ENCODE measurements at places on chromosomes 3 and 15. TPM values are rescaled to one million over a fixed set of nuclear protein-coding genes. Genes with fewer than 3 reads are reported as not detected.

The MCF2L2 gene
- total RNA-seq = under 0.01 TPM

The TRIM71 gene
- total RNA-seq = under 0.01 TPM

The FRG2C gene
- not detected for total RNA-seq

The CRYGS gene
- 1.0 TPM for total RNA-seq

The RFT1 gene
- 9.7 TPM for total RNA-seq

The PLA2G4D gene
- not detected for total RNA-seq

The TRH gene
- total RNA-seq = not detected

The GOLGA8G gene
- not detected for total RNA-seq

The GLT8D1 gene
- 116 TPM for total RNA-seq

The ZMYND10 gene
- 0.26 TPM for total RNA-seq

The PP2D1 gene
- not detected for total RNA-seq

GRCh38 chr3:45547764-45548680, 46.5 kb upstream of the LIMD1 start:
- peak; percentile 69 for DNase-seq

- peak; percentile 84 for DNase-seq
Measured at GRCh38 chr3:167876620-167877281, 141.2 kb downstream of the SERPINI1 start.

- DNase-seq = no peak
Measured at GRCh38 chr3:10855871-10856662, 40.0 kb downstream of the SLC6A11 start.

DNA sequence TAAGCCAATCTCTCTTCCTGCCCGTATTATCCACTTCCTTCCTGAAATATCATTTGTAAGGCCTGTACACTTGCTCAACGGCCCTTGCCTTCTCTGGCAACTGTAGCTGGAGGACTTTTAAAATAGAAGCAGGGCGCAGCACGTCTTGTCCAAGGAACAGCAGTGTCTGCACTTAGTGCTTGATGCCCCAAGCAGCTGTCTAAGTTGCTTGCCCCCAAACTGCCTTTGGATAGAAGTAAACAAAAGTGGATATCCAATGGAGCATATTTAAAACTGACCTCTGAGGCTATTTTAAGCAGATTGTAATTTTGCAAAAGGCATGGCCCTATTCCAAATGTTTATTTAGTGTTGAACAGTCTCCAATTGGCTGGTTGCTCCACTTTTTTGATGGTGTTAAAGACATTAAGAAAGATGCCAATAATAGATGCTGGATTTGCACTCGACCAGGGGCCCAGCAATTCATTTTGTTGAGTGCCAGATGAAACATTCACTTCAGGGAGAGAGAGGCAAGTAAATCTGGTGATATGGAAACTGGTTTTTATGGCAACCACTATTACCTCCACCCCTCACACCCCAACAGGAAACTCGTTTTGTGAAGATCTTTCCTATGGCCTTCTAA, 526.8 kb upstream of the TBL1XR1 start:
- peak; percentile 86 for DNase-seq

GRCh38 chr3:40068636-40069035, 240.9 kb upstream of the EIF1B start:
- DNase-seq = no peak

DNA sequence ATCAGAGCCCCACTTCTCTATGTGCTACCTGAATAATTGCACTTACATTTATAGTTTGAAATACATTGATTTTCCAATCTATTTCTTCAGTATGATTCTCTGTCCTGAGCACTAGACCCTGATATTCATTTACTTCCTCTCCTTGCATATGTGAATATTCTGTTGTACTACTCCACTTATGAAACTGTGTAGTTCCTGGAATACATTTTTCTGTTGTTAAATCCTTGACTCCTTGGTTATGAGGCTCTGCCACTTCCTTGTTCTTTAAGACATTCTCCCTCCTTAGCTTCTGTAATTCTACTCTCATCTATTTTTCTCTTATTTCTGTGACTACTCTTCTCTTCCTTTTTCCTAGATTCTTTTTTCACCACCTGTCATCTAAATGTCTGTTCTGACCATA, 12.9 kb upstream of the MGA start:
- no peak for DNase-seq

- DNase-seq = no peak
Measured at GRCh38 chr3:20194793-20195460, 8.9 kb upstream of the SGO1 start.

DNA sequence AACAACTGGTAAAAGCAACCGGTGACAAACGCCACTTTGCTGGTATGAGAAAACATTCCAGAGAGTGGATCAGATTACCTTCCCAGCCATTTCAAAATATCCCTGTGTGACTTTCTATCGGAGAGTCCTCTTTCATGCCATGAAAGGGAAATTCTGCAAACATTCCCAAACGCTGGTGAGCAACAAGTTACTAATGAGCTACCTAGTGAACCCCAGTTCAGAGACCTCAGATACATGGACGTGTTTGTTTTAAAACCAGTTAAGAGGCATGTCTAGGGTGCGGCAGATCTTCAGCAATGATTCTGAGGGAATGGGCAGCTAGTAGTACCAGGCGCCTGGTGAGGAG, 418.2 kb upstream of the NR2F2 start:
- no peak for DNase-seq

DNA sequence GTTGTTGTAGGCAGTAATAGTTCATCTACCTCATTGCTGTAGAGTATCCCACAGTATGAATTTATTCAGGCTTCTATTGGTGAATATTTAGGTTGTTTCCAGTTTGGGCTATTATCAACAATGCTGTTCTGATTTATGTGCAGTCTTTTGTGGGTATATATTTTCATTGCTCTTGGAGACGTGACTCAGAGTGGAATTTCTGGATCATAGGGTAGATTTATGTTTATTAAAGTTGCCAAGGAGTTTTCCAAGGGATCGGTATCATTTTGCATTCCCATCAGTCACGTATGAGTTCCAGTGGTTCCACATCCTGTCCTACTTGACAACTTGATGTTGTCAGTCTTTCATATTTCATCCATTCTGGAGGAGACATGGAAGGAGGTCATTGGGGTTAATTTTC, 8.4 kb upstream of the HRH1 start:
- DNase-seq = peak; percentile 95

DNA sequence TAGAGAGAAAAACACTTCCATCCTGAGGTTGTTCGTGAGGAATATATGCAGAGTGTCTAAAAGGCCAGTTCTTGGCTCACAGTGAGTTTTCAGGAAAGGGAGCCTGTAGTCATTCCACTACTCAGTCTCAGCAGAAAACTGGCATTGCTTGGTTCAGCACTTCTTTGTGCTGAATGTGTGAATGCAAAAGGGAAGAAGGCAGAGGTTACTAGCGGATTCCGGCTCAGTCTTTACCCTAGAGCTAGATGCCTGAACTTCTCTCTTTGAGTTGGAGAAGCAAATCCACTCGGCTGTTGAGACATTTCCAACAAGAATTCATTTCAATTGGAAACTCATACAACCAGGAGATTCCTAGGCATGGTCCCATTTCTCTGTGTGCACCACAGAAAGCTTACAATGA, 23.1 kb upstream of the FRMD4B start:
- DNase-seq = no peak

DNA sequence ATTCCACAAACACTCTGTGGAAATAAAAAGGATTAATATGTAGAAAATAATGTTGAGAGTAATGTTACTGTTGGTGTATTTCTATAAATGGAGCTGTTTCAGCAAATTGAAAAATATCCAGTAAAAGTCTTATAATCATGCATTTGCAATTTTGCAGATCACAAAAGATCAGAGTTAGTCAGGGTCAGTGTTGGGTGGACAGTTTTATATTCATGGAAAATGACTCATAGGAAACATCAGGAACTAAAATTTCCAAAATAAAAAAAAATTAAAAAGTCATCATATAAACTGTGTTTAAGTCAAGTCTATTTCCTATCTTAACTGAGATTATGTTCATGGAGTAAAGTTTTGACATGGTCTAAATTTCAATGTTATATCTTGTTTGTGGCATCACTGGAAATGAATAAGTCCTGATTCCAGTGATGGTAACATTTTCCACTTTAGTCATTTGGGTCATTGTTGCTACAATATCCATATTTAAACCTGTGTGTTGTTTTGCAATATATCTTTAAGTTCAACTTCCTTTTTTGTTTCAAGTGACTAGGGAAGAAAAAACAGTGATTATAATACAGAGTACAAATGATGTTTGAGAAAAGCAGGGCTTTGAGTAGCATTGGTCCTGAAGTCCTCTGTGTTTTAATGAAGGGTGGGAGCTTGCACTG, 37.8 kb downstream of the MITF start:
- DNase-seq = no peak

DNA sequence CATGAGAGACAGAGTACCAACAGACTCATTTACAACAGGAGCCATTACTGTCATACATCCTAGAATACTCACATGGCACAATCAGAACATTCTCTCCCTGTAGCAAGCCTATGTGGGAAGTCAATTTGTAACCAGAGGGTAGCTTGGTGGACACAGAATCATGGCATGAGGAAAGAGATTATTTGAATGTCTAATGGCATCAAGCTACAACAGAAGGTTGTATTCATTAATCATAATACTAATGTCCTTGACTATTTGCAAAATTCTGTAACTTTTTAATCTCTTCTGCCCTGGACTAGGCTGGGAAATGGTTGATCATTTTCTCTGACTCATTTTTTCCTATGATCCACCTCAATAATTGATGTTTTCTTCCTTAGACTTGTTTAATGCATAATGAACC, 345.2 kb upstream of the IL12A start:
- DNase-seq = no peak

DNA sequence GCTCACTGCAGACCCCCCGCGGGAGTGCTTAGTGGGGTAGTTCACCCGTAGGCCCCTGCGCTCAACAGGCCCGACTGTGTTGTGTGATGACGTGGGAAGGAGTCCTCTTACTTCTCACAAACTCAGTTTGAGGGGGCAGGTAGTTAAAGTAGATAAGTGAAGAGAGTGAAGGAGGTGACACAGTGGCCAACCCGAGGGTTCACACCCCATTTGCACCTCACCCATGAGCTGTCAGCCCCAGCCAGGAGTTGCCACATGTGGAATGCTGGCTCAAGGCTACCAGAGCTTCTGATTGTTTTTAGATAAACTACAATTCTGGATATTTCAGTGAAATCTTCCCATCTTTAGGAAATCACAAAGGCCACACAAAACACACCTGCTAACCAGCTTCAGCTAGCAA, 64.1 kb upstream of the ABHD17C start:
- no peak for DNase-seq

DNA sequence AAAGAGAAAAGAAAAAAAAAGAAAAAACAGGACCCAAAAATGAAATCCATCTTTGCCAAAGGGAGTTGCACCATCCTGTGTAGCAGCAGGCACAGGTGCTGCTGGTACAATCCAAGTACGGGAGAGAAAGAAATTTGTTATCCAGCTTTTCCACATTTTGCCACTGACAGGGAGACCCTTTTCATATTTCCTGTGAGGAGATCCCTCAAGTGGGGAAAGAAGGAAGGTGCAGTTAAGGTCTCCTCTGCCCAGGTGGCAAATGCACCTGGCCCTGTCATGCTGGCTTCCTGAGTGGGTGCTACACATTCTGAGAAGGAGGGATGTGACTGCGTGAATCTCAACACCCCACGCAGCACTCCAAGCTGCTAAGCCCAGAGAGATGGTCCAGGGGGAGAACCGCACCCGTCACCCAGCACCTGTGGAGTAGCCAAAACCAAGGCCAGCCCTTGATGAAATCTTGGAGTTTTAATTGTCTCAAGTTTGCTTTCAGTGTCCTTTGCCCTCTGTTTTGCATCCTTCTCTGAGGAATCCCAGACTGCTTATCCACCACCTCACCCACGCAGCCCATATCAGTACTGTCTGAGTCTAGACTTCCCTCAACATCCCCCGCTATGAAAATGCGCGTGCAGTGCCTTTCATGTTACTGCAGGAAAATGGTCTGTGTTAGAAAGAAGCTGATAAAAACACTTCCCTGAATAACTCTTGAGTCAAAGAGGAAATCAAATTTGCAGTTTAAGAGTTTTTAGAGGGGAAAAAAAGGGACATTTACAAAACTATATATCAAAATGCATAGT, 141.9 kb upstream of the THBS1 start:
- DNase-seq = peak; percentile 58

DNA sequence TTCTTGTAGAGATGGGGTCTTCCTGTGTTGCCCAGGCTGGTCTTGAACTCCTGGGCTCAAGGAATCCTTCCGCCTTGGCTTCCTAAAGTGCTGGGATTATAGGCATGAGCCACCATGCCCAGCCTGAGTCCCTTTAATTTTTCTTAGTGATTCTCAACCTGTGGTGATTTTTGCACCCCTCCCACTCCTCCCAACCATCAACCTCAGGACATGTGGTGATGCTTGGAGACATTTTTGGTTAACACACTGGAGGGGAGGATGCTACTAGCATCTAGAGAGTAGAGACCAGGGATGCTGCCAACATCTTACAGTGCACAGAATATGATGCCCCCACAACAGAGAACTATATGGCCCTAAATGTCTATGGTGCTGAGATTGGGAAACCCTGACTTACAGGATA, 83.0 kb upstream of the LMOD3 start:
- DNase-seq = no peak

Data from fibroblast of lung (primary cell).